ENCODE measurements at places on chromosomes 11 and 22.

- no peak for DNase-seq
Observed at GRCh38 chr11:32309530-32310213, 125.7 kb downstream of the WT1 start.

DNA sequence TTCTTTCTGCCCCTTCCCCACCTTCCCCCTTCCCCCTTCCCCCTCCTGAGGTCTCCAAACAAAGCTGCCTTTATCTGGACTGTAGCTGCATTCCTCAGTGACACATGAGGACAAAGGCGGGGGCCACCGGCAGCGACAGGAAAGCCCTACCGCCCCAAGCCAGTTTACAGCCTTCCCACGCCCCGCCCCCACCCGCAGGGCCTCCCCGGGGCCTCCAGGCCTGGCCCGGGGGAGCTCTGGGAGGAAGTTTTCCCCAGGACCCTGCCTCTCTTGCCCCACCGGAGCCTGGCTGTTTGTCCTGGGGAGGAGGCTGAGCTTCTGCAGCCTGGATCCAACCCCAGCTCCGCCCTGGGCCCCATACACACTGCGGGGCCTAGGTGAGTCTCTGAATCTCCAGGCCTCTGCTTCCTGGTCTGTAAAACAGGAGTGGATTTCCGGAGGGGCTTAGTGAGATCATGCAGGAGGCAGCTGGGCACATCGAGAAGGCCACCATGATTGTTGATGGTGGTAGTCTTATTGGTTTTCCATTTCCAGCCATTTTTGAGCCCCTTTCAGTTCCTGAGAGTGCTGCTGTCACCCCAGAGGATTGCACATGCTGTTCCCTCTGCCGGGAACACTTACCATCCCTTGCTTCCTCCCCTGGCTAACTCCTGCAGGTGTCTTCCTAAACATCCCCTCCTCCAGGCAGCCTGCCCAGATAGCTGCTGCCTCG lies 130.7 kb downstream of the MN1 start:
- no peak for DNase-seq

DNA sequence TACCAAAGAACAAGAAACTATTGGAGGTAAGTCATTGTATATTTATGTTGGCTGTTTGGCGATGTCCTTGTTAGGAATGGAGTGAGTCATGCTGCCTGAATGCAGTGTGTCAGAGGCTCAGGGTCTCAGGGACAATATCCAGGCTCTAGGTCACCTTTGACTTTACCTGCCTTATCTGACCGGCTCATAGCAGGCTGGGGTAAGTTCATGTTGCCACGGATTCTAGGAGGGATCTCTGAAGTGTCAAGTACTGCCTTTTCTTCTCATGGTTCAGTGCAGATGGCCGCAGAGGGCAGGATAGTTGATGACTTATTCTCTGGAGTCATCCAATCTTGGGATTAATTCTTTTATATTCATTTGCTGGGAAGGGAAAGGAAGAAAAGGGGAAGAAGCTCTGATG lies 53.2 kb downstream of the SPON1 start:
- DNase-seq, result no peak

DNA sequence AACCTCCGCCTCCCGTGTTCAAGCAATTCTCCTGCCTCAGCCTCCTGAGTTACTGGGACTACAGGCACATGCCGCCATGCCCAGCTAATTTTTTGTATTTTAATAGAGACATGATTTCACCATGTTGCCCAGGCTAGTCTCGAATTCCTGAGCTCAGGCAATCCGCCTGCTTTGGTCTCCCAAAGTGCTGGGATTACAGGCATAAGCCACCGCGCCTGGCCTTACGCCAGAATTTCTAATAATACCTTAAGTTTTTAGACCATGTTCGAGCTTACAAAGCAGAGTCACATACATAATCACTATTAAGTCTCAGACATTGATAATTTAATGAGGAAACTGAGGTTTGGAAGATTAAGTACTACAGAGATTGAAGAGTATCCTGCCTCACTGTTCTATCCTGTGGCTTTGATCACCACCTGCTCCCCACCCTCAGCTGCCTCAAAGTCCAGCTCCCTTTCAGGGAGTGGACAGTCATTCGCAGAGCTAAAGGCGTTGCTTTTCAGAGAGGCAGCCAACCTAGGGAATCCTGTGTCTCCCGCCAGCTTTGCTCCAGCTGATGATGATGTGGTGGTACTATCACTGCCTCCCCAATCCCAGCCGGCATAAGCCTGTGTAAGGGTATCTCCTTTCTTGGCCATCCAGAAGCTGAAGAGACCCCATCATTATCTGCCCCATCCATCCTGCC lies 7.7 kb downstream of the UBASH3B start:
- DNase-seq, result no peak

DNA sequence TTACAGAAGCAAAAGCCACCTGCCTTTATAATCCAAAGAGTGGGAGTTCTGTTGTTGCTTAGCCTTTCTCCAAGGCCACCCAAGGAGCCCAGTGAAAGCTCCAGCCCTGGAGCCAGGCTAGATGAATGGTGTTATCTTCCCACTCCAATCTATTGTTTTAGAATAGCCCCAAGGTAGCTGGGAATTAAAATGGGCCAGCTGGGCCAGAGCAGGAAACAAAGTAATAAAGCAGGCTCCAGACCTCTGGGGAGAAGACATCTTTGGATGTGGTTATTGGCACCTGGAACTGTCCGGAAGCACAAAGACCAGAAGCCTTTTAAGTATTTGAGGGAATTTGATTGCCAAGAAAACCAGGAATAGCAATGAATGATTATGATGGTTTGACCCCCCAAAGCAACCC lies 8.8 kb downstream of the C11orf96 start:
- no peak for DNase-seq

- DNase-seq, result no peak
Observed at GRCh38 chr11:120020981-120021380, 116.9 kb downstream of the TRIM29 start.

DNA sequence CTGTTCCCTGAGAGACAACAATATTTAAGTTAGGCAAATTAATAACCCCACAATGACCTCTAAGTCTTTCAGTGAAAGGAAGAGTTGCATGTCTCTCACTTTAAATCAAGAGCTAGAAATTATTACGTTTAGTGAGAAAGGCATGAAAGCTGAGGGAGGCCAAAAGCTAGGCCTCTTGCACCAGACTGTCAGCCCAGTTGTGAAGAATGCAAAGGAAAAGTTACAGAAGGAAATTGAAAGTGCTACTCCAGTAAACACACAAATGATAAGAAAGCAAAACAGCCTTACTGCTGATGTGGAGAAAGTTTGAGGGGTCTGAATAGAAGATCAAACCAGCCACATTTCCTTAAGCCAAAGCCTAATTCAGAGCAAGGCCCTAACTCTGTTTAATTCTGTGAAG lies 45.0 kb downstream of the BBOX1 start:
- DNase-seq, result no peak

DNA sequence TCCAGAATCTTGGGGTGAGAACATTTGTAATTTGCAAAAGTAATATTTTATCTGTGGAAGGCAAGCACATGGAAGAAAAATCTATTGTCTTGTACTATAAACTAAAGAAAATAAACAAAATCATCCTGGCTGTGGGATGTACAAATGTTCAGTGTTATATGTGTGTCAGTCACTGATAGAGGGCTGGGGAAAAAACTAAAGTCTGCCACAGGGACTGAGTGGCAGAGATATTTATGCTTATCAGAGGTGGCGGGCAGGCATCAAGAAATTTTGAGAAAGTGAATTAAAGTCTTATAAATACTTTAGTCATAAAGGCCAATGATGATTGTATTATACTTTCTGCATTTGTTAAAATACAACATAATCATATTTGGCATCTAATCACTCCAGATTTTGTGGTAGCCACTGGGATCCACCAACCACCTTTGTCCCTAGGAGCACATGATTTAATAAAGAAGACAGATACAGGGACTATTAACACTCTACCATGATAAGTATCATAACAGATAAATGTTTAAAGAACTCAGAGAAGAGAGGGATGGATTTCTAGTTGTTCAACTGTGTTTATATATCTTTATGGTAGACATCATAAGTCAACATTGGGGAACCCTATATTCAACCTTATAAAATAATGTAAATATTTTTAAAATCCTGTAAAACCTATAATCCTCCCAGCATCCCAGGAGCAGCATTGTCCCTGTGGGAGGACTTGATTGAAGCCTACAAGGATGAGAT lies 2.6 kb upstream of the ENDOD1 start:
- no peak for DNase-seq

DNA sequence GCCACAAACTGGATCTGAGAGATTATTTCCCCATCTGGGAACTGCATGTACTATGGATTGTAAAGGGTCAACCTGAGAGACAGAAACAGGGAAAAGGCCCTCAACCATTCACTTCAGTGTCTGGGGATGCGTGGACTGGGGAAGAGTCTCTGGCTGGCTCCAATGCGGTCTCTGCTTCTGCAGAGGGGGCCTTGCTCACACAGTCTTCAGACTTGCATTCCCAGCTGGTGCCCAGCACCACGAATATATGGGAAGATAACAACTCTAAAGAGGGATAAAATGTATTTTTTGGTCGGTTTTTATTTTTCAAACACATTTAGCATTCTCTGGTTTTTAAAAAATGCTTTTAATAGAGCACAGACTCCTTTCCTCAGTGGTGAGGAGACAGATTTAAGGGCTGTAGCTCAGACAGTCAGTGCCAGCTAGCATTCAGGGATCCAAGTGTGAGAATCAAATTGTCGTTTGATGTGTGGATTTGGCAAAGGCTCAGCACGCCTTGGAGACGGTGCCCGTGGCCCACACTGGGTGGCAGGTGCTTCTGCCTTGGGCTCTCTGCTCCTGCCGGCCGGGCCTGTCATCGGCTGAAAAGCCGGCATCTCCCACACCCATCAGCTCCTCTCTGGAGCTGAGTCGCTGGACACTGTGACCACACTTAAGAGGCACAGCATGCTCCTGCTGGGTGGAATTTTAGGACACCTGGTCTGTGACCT lies 8.0 kb upstream of the EFCAB6 start:
- peak; percentile 6 for DNase-seq
